ENCODE measurements at places on chromosomes 13 and 19.

GRCh38 chr19:47099576-47100050 is 14.0 kb downstream of the ZC3H4 start:
- DNase-seq, result no peak

- DNase-seq, result peak; percentile 71
These were observed 140.4 kb downstream of the TEX29 start for GRCh38 chr13:111460548-111461444.

DNA sequence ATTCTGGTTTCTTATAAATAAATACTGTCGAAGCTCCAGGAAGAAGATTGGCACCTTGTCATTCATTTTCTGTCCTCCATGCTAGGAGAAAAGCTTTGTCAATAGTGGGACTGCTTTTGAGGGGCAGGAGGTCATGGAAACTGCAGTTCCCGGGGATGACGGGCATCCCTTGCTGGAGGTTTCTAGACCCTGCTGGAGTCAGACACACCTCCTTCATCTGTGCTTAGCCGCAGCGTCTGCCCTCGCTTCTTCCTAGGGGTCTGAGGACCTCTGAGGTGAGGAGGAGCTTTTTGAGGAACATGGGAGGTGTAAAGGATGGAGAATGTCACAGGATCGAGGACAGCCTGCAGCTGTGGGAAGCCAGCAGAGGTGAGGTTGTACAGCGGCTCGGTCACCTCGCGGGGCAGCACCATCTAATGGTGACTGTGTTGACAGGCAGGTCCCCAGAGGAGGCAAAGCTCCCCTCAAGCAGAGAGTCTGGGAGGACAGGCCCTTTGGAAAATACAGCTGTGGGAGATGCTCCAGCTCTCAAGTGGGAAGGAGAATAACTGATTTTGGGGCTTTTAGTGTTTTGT is 172.7 kb upstream of the RNF113B start:
- DNase-seq, result no peak

- no peak for DNase-seq
These were observed 33.2 kb downstream of the PAK4 start for GRCh38 chr19:39158646-39159260.

GRCh38 chr19:51097166-51097738 is 11.0 kb downstream of the CTU1 start:
- peak; percentile 29 for DNase-seq

- peak; percentile 85 for DNase-seq
These were observed at the start of gene EEF2 for GRCh38 chr19:3984908-3985642. Gene EEF2, minus strand, starts transcription at chr19:3985463. Its CDS starts 83 bp downstream, at chr19:3985380.

DNA sequence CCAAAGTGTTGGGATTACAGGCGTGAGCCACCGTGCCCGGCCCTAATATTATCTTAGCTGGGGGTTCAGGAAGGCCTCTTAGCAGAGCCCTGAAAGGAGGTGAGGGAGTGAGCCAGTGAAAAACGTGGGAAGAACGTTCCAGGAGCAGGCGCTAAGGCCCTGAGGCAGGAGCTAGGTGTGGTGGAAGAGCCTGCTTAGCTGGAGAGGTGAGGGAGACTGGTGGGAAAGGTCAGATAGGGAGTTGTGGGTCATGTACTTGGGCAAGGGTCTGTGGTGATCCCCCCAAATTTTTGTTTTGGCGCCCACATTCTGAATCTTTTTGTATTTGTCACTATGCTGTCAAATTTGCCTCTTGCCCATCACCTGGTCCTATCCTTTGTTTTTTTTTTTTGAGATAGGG is 5.1 kb upstream of the INAFM1 start:
- DNase-seq, result no peak

DNA sequence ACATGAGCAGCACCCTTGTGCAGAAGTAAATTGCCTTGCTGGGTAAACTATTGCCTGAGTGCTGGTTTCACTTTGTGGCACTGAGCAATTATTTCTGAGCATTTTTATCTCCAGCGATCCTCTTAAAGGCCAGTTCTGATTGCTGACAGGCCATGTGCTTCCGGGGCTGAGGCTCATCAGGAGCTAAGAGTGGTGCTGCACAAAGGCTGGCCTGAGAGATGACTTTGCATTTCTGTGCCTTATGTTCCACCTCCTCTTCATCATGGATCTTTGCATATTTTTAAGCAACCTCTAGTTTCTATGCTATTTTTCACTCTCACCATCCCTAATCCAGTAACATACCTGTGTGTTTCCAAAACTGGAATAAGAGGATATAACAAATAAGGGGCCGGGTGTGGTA is 17.6 kb upstream of the COG6 start:
- no peak for DNase-seq

DNA sequence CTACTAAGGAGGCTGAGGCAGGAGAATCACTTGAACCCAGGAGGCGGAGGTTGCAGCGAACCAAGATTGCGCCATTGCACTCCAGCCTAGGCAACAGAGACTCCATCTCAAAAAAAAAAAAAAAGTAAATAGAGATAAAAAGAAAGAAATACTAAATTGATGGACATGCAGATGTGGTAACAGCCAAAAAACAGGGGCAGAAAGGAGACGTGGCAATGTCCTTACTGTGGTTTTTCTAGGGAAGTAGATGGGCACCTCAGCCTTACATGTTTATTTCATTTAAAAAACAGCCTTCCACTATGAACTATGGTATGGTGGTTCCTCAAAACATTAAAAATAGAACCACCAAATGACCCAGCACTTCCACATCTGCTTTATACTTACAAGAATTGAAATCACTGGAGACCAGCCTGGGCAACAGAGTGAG is 6.5 kb upstream of the EIF3G start:
- DNase-seq, result no peak

DNA sequence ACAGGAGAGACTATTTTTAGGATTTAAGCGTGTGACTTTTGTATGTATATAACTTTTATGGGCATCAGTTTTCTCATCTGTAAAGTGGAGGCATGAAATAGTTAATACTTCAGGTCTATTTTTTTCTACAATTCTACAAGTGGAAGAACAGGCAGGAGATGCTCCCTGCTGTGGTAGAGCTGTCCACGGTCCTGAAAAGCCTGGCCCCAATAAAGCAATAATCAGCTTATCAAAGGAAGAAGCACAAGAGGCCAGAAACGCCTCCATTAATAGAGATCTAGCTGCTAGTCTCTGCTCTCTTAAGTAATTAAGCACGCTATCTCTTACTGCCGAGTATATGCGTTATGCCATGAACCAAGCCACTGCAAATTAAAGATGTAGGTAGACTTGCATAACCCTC is 28.0 kb upstream of the WASF3 start:
- peak; percentile 15 for DNase-seq

DNA sequence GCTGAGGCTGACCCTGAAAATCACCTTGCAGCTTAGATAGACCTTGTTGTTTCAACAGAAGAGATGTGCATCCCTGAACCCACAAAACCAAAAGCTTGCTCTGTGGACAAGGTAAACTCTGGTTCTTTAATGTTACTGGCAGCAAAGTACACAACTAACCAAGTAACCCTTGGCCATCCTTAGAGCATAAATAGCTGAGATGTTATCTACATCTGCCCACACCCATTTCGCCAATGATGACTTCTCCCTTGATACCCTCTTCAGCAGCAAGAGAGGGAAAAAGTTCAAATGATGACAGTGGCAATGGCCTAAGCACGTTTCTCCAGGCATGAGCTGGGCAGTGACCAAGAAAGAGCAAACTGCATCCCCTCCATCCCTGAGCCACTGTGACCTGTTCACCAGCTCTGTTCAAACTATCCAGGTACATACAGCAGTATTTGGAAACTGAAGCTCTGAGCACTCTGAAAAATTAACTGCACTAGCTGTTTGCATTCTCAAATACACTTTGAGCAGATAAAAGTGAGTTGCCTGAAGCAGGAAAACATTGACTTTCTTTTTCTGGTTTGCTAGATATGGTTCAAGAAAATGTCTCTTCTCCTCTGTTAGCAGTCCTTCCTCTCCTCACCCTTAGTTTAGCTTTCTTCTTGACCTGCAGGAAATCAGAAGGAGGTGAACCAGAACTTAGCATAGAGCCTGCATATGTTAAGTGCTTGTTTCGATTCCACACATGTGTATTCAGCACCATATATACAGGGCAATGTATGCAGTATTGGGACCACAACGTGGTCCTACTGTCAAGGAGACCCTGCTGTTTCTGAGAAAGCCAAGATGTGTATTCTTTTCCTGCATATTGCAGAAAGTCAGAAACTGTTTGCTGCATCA is 231.7 kb downstream of the FOXO1 start:
- DNase-seq, result no peak

DNA sequence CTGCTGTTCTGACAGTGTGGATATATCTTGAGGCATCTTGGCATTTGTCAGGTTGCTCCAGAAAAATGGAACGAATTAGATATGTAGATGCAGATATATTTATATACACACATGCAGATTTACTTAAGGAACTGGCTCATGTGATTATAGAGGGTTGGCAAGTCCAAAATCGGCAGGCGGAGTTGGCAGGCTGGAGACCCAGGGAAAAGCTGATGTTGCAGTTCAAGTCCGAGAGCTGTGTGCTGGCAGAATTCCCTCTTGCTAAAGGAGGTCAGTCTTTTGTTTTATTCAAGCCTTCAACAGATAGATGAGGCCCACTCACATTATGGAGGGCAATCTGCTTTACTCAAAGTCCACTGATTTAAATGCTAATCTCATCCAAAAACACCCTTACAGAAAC is 24.4 kb upstream of the CSNK1A1L start:
- DNase-seq, result no peak

- DNase-seq, result no peak
These were observed 49.3 kb downstream of the UBL3 start for GRCh38 chr13:29801102-29801501.

GRCh38 chr19:19653597-19654147 is 9.8 kb downstream of the ATP13A1 start:
- DNase-seq, result no peak

DNA sequence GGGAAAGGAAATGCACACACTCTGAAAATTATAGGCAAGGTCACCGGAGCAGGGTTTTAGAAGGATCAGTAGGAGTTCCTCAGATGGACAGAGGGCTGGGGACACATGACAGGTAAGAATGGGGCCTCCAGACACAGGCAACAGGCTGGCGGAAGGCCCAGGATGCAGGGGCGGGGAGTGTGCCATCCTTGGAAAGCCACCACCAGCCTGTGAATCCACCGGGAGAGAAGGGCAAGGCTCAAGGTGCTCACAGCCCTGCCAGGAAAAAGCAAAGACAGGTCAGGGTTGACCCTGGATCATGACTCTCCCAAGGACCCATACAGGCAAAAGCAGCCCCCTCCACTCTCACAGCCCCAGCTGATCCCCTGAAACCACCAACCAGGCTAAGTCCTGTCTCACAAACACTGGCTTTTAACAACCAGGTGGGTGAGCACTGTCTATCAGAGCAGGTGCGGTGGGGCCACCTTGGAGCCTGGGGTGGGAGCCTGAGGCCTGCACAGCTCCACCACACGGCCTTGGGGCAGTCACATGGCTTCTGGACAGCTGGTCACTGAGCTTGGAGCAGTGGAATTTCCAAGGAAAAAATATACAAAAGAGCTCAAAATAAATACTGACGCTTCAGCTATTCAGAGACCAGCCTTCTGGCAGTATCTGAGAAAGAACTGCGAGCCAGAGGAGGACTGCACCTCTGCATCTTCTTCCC is 35.2 kb upstream of the ISYNA1 start:
- no peak for DNase-seq

- DNase-seq, result no peak
These were observed 867.7 kb downstream of the PCDH9 start for GRCh38 chr13:66362485-66362884.

DNA sequence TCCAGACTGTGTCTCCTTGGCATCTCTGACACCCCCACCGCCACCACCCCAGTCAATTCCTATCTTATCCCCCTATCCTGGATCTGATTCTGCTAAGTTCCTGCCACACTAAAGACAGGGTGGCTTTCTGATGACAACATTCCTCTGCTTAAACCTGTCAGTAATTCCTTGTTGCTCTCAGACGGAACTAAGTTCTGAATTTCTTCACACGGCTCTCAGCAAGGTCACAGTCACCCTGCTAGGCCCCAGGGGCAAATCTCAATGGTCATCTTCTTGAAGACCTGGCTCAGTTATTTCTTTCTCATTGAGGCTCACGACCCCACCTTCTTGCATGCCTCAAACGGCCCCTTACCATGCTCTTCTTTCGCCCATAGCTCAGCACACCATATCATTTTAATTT is 7.6 kb downstream of the ALOX5AP start:
- no peak for DNase-seq

GRCh38 chr19:16326401-16327168 is 2.0 kb downstream of the KLF2 start:
- no peak for DNase-seq

DNA sequence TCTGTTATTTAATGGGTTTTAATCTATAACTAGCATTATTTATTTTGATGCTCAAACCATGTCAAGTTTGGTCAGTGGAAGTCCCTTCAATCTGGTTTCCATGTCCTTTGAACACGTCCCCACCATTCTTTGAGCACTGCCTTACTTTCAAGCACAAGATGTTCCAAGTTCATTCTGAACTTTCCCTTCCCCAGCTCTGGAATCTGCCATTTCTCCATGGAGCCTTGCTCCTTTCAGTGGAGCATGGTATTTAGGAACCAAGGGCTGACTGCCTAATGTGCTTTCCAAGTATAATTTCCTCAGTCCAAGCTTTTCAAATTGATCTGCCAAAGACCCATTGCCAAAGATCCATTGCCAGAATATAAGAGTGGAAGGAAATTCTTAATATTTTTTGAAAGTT is 1.1 kb upstream of the ZNF546 start:
- DNase-seq, result peak; percentile 22

GRCh38 chr13:111239764-111240670 is 80.4 kb upstream of the TEX29 start:
- DNase-seq, result peak; percentile 46

GRCh38 chr19:18131841-18132596 is 20.9 kb upstream of the PIK3R2 start:
- no peak for DNase-seq

DNA sequence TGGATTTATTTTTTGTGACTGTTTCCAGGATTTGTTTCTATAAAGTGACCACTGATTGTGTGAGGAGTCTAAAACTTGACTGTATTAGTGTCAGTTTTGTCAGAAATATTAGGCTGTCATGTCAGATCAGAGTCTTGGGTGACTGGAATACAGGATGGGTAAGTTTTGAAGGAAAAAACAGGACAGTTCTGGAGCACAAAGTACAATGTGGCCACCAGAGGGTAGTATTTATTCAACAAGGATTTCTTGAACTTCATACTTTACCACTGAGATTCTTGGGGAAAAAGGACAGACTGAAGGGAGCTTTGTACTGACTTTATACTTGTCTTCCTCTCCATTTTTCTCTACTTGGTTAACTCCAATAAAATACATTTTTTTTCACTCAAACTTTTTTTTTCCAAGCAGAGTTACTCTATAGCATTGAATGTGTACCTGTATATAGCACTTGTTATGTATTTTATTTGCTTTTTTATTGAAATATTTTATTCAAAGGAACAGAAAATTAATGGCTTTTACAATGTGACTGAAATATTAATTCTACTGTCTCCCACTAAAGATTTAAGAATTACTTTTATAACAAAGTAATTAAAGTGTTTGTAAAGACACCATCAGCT is 51.1 kb downstream of the LMO7 start:
- DNase-seq, result no peak

DNA sequence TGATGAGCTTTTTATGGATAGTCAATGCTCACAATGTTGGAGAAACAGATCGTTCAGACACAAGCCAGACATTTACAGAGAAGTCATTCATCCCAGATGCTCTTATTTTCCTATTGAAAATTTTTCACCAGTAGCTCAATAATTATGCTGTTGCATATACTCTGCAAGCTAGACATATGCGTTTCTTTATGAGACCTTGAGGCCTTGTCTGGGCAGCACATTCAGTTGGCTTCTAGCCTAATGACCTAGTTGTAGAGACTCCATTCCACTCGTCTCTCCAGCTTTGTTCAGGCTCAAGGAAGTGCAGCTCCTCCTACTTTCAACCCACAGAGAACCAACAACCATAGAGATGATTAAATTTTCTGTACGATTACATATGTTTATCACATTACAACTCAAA is 237.7 kb downstream of the MZT1 start:
- no peak for DNase-seq

Measured in globus pallidus (tissue), 1 donor.